ENCODE measurements at places on chromosomes 2 and 18.
A peak's percentile ranks its signal among the peaks of the same experiment; 100 is the strongest.

GRCh38 chr2:69177063-69177771, 164.2 kb downstream of the ANTXR1 start:
- no peak for DNase-seq

- no peak for DNase-seq
These were observed 36.0 kb downstream of the LONRF2 start for GRCh38 chr2:100286318-100286717.

DNA sequence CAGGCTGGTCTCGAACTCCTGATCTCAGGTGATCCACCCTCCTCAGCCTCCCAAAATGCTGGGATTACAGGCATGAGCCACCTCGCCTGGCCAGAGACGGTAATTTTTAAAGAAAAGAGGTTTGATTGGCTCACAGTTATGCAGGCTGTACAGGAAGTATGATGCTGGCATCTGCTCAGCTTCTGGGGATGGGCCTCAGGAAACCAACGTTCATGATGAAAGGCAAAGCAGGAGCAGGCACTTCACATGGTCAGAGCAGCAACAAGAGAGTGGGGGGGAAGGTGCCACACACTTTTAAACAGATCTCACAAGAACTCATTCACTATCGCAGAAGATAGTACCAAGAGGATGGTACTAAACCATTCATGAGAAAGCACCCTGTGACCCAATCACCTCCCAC, 38.0 kb upstream of the GPD2 start:
- no peak for DNase-seq

DNA sequence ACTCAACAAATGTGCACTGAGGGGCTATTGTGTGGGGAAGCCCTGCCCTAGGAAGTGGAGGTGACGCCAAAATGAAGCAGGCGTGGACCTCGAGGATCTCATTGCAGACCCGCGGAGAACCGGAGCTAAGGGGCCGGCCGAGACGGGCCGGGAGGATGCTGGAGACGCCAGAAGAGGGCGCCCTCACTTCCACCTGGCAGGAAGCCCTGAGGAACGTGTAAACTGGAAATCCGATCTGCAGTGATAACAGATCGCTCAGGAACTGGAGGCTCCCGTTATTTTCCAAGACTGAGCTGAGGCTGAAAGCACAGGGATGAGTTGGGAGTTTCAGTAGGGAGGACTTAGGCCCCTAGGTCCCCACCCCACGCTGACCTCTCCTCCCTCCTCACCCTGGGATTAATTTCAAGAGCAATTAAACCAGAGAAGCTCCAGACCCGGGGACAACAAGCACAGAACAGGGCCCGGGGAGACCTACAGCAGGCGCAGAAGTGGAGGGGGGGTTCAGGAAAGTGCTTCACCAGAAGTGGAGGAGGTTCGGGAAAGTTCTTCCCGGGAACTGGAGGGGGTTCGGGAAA, 7.7 kb upstream of the COL6A3 start:
- no peak for DNase-seq

DNA sequence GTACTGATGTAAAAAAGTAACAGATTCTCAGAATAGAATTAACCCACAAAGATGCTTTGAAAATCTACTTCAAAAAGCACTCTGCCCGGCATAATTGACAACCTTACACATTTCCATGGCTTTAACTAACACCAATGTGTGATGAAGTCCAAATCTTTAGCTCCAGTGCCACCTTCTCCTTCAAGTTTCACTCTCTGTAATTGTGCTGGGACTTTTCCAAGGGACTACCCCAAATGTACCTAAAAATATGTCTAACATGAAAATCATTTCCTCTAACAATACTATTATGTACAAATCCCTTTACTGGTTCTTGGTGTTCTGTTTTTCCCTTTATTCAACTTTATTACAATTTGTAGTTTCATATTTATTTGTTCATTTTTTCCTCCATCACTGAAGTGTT, 20.6 kb upstream of the UBE2E3 start:
- DNase-seq: no peak

- DNase-seq: no peak
These were observed 242.3 kb upstream of the PXDN start for GRCh38 chr2:1986598-1986997.

GRCh38 chr2:52934323-52934898, 833.2 kb upstream of the CHAC2 start:
- peak; percentile 67 for DNase-seq

- DNase-seq: no peak
These were observed 810.1 kb upstream of the POU3F3 start for GRCh38 chr2:104043864-104044263.

- no peak for DNase-seq
These were observed 43.7 kb upstream of the SLC35G4 start for GRCh38 chr18:11565716-11566115.

DNA sequence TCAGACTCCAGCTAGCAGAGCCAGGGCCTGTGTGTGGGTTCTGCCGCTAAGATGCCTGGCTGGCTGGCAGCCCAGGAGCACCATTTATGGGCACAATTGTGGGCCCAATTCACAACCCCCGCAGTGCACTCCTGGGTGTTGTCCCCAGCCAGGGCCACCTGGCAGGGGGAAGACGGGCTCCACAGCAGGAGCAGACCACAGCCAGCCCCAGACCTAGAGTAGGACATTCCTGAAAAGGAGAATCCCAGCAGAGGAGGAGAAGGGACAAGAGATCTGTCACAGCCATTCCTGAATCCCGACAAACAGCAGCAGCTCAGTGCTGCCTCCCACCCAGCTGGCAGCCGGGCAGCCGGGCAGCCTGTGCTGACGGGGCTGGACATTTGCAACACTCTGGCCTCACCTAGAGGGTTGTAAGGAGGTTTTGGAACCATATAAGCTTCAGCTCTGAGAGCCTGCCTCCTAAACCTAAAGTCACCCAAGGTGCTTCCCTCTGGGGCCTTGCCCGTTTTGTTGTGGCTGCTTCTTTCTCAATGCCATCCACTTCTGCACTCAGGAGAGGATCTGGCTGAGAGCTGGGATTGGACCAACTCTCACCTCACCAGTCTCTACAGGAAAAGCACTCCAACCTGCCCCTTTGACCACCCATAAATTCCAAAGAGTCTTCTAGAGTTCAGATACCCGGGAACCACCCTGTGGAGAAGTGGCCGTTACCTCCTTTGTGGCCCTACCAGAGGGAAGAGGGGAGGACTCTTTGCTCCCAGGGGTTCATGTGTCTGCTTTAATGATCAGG, 4.1 kb upstream of the TMEM177 start:
- no peak for DNase-seq

- DNase-seq: no peak
These were observed 7.4 kb downstream of the GYPC start for GRCh38 chr2:126663184-126663963.
